Mesothelial cell of epicardium (in vitro differentiated cells): ENCODE measurements at places on chromosomes 4 and X. TPM values are rescaled to one million over a fixed set of nuclear protein-coding genes. Genes with fewer than 3 reads are reported as not detected.

The CENPVL1 gene
- 0.31 to 0.68 TPM (median 0.49 TPM) in 3 replicates for total RNA-seq

The PCDH7 gene
- 74.3 to 78.8 TPM (median 76.7 TPM) in 3 replicates for total RNA-seq

The HSFX4 gene
- total RNA-seq = not detected in 3 replicates

The AP1AR gene
- total RNA-seq = 15.3 to 15.5 TPM (median 15.4 TPM) in 3 replicates

The WDR17 gene
- total RNA-seq = 2.4 to 2.7 TPM (median 2.7 TPM) in 3 replicates

The PCDH10 gene
- 21.3 to 22.3 TPM (median 21.3 TPM) in 3 replicates for total RNA-seq

The GAGE12H gene
- total RNA-seq = not detected in 3 replicates

The RTL5 gene
- total RNA-seq = 36.1 to 37.5 TPM (median 36.4 TPM) in 3 replicates

The MAGEB17 gene
- total RNA-seq = not detected in 3 replicates

The PRKG2 gene
- 0.83 to 1.6 TPM (median 0.90 TPM) in 3 replicates for total RNA-seq

The SMIM31 gene
- not detected in 3 replicates for total RNA-seq

The HS6ST2 gene
- total RNA-seq = 20.2 to 23.1 TPM (median 22.9 TPM) in 3 replicates

The NEUROG2 gene
- total RNA-seq = not detected in 3 replicates

The LPAR4 gene
- total RNA-seq = 2.0 to 3.1 TPM (median 2.6 TPM) in 3 replicates

The UTP3 gene
- total RNA-seq = 28.0 to 30.4 TPM (median 29.6 TPM) in 3 replicates

The TRPC5OS gene
- 0.09 TPM in 1 of 3 replicates, not detected in the others for total RNA-seq

The TEX13C gene
- total RNA-seq = not detected in 3 replicates

The FAM114A1 gene
- total RNA-seq = 52.0 to 55.6 TPM (median 53.7 TPM) in 3 replicates

The TLR1 gene
- total RNA-seq = 0.77 to 1.2 TPM (median 0.82 TPM) in 3 replicates

The GAGE1 gene
- not detected in 3 replicates for total RNA-seq

The CCDC149 gene
- 15.3 to 17.6 TPM (median 16.2 TPM) in 3 replicates for total RNA-seq

The DKK2 gene
- 23.5 to 26.3 TPM (median 25.3 TPM) in 3 replicates for total RNA-seq

The NDUFB11 gene
- 82.9 to 85.7 TPM (median 83.9 TPM) in 3 replicates for total RNA-seq
